Omental fat pad (tissue), 4 donors: ENCODE measurements at places on chromosomes 1 and 21. TPM values are rescaled to one million over a fixed set of nuclear protein-coding genes. Genes with fewer than 3 reads are reported as not detected.

GRCh38 chr1:88288571-88288970, 395.5 kb upstream of the PKN2 start:
- no peak for DNase-seq

- DNase-seq = no peak
Measured at GRCh38 chr1:226268421-226269124, 40.4 kb downstream of the LIN9 start.

- DNase-seq = no peak
Measured at GRCh38 chr1:57683037-57683942, 259.4 kb upstream of the DAB1 start.

- DNase-seq = no peak
Measured at GRCh38 chr1:29523576-29523975, 287.3 kb downstream of the PTPRU start.

GRCh38 chr1:89600451-89601224, 32.3 kb upstream of the LRRC8C start:
- no peak for DNase-seq

DNA sequence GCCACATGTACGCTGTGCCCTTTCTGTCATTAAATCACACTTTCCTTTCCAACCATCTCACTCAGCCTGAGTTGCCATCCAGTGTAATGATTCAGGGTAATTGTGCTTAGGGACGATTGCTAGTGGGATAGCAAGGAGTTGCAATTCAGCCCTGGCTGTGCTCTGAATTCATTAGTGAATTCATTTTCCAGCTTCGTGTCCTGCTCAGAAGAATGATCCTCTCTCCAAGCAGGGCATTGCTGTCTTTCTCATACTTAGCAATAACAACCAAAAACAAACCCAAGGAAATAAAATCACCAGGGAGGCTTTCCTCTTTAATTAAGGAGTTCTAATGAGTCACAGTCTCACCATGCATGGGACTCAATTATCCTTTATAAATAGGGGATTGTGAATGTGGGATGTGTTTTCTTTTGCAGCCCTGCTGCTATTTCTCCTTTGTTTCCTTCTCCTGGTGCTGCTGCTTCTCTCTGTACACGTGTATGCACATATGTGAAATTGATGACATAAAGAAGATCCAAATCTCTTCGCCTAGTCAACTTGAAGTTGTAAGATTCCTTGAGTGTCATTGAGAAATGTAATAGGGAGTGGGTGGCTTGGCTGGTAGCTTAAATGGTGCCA, 167.0 kb downstream of the TSEN15 start:
- DNase-seq = no peak

GRCh38 chr1:92291372-92291999, 7.3 kb downstream of the GLMN start:
- DNase-seq = no peak

DNA sequence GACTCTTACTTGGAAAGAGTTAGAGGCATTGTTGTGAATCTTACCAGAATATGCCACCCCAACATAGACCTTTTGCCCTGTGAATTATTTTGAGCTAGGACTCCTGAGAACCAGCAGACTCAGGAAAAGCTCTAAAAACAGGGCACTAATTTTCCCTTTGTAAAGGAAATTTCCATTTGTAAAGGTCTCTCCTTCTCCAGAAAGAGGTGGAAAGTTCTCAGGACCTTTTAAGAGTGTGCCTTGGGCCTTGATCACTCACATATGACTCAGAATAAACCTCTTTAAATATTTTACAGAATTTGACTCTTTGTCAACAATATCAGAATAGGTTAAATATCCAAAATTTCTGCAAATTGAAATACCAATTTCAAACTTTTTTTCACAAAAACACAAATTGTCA, 721.8 kb upstream of the NCAM2 start:
- no peak for DNase-seq

- DNase-seq = no peak
Measured at GRCh38 chr21:32682696-32683474, 44.9 kb downstream of the SYNJ1 start.

DNA sequence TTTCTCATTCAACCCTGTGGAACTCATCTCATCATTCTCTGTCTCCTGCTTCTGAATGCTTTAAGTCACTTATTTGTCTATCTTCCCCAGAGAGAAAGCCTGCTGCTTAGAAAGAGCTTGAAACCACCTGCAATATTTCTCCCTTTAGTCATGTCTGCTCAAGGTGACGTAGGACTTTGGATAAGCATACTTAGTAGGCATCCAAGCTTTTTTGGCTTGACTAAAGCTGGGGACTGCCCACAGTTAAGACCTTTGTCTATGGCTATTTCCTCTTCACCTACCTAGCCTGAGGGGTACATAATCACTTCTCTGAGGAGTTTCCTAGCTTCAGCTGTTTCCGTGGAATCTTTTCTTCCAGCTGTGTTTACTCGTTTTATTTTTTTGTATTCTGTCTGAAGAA, 665.8 kb upstream of the CAMK1G start:
- no peak for DNase-seq

DNA sequence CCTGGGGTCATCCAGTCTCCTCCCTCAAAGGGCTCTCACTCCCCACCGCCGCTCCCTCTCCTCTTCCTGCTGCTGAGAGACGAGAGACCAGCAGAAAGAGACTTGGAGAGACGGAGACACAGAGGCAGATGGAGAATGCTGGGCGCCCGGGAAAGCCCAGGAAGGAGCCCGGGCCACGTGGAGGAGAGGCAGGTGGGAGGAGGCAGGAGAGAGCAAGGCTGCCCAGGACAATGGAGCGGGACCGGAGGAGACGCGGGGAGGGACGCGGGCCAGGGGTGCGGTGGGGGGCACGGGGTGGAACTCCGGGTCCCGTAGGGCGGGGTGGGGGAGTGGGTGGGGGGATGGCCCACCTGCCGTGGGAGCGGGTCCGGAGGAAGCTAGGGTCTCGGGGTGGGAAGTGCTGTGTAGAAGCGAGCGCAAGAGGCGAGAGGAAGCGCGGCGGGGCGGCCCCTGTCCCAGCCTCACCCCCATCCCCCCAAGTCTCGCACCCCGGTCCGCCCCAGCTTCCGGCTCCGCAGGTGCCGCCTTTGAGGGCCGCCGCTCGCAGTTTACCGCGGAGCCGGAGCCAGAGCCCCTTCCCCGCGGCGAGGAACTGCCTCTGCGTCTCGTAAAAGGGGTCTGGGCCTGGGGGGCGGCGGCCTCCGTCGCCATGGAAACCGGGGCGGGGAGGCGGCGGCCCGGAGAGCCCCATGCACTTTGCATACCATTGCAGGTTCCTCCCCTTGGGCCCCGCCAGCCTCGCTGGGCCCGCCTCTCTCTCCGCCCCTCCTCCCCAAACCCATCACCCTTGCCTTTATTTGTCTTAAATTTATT, 11.7 kb upstream of the EPHA2 start:
- no peak for DNase-seq

DNA sequence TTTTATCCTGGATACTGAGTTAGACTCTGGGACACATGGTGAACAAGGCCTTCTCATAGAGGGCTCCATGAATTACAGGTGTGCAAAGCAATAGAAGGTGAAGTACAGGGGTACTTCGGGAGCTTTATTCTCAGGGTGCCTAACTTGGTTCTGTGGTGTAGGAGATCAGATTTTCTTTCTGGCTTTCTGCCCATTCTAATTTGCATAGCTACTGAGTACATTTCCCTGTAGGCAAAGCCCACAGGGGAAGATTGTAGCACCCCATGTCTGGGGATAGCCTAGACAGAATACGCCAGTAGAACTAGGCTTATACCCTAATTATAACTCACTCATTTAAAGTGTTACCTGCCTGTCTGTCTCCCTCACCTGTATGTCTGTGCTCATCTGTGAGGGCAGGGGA, 49.7 kb downstream of the PGM1 start:
- no peak for DNase-seq

GRCh38 chr1:18899363-18900049, 2.8 kb downstream of the ALDH4A1 start:
- DNase-seq = no peak

DNA sequence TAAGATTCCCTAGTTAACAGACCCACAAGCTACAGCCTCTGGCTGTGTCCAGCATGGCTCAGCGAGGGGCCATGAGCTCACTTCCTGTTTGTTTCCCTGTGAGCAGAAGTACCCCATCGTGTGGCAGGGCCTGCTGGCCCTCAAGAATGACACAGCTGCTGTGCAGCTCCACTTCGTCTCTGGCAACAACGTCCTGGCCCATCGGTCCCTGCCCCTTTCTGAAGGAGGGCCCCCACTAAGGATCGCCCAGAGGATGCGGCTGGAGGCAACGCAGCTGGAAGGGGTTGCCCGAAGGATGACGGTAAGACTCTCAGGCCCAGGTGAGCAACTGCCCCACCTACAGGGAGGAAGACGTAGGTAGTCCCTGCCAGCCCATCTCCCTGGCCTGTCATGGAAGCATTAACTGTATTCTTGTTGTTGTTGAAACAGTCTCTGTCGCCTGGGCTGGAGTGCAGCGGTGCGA, 38.2 kb downstream of the ZBTB17 start:
- no peak for DNase-seq

DNA sequence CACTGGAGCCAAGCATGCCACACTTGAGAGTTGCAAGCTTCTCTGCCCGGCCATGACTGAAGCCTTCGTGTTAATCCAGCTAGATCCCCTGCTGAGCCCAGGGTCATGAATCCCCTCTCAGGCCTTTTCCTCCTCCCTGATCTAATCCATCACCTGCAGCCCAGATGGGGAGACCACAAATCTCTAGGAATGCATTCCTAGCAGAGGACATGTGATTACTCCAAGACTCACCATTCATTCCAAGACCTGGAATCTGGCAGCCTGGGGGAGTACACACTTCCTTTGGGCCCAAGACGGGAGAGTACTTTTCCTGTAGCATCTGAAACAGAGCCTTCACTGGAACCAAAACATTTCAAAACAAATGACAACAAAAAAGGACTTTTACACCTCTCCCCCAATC, 269.3 kb upstream of the NFIA start:
- no peak for DNase-seq

- no peak for DNase-seq
Measured at GRCh38 chr1:192530254-192530653, 45.3 kb upstream of the RGS1 start.

GRCh38 chr1:201628490-201628889, 89.6 kb downstream of the NAV1 start:
- DNase-seq = no peak

DNA sequence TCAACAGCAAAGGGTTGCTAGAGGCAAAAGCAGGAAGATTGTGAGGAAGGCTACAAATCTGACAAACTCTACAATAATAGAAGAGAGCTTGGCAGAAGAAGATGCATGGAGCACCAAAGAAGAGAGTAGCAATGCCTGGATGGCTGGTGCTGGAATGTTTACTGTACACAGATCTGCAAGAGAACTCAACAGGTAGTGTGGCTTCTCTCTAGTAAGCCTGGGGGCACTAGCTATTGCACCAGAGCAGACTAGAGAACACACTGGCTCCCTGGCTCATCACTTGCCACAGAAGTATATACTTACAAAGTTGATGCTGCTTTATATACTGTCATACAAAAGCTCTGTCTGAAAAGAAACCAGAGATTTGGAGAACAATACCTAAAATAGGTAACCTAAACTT, 475.0 kb upstream of the NCAM2 start:
- no peak for DNase-seq

DNA sequence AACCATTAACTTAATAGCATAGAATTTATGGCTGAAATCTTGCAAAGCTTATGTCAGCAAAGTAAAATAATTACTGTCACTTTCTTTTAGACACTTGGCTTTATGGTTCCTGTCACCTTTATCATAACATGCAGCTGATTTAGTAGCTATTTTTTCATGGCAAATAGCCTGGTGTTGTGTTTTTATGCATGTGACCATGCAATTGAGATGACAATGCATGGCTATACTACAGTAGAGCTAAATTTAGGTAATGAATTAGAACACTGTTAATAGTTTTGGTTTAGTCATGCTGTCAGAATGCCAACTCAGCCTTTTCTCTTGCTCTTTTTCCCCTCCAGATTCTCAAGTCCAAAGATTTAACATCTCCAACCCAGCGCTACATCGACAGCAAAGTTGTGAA, 88.6 kb downstream of the TGFB2 start:
- DNase-seq = no peak

DNA sequence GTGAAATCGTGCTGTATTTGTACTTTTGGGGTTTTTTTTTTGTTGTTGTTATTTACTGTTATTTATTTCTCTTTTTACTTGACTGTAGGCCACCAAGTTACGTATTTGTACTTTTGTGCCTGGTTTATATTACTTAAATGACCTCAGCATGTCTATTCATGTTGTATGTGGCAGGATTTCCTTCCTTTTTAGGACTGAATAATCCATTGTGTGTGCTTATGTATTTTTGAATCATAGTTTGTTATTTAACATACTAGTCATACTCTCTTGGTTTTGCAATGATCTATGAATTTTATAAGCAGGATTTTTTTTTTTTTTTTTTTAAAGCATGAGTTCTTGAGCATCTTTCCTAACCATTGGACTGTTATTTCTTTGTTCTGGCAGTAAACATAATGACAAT, 51.2 kb downstream of the RNF2 start:
- no peak for DNase-seq

DNA sequence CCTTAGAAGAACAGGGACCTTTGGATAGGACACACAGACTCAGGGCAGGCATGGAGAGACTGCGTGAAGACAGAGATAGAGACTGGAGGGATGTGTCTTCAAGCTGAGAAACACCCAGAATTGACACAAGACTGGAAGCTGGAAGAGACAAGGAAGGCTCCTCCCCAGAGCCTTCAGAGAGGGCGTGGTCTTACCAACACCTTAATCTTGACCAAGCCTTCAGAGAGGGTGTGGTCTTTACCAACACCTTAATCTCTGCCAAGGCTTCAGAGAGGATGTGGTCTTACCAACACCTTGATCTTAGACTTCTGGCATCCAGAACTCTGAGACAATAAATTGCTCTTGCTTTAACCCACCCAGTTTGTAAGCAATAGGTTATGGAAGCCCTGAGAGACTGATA, 481.4 kb upstream of the VAMP3 start:
- DNase-seq = no peak

- no peak for DNase-seq
Measured at GRCh38 chr1:54070171-54070837, 16.9 kb downstream of the TCEANC2 start.

GRCh38 chr1:231867607-231868006, 241.0 kb downstream of the DISC1 start:
- DNase-seq = no peak

PTPN7 gene
- total RNA-seq = 3.5 TPM

OR2W3 gene
- total RNA-seq = 3.5 TPM

LEFTY1 gene
- not detected for total RNA-seq

MYOM3 gene
- total RNA-seq = 0.79 TPM

CBR3 gene
- total RNA-seq = 21.0 TPM

SYTL1 gene
- 4.3 TPM for total RNA-seq

OR2L13 gene
- not detected for total RNA-seq

KCNJ6 gene
- not detected for total RNA-seq

CFHR3 gene
- total RNA-seq = 0.28 TPM

SPATA45 gene
- not detected for total RNA-seq

CHI3L1 gene
- 40.4 TPM for total RNA-seq

OR2T11 gene
- total RNA-seq = not detected
